Neural crest cell (in vitro differentiated cells): ENCODE measurements at places on chromosomes 13 and 19.

GRCh38 chr13:59982631-59983382, 180.9 kb downstream of the DIAPH3 start:
- no peak for DNase-seq

DNA sequence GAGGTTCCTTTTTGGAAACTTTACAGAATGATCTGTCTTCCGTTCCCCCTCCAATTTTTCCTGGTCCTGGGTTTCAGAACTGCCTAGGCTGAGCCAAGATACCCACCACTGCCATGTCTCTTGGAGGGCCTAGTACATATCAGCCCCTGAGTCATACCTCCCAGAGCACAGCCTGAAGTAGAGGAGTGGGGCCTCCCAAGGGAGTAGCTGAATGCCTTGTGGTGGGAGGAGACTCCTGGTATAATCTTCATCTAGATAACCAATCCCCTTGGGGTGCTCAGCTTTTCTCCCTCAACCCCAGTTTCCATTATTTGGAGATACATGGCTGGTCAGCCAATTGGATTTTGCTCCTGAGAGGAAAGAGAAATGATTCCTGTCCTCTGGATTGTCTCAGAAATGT, 30.3 kb downstream of the ZNF763 start:
- no peak for DNase-seq

GRCh38 chr13:34046457-34046856, 228.5 kb downstream of the RFC3 start:
- no peak for DNase-seq

DNA sequence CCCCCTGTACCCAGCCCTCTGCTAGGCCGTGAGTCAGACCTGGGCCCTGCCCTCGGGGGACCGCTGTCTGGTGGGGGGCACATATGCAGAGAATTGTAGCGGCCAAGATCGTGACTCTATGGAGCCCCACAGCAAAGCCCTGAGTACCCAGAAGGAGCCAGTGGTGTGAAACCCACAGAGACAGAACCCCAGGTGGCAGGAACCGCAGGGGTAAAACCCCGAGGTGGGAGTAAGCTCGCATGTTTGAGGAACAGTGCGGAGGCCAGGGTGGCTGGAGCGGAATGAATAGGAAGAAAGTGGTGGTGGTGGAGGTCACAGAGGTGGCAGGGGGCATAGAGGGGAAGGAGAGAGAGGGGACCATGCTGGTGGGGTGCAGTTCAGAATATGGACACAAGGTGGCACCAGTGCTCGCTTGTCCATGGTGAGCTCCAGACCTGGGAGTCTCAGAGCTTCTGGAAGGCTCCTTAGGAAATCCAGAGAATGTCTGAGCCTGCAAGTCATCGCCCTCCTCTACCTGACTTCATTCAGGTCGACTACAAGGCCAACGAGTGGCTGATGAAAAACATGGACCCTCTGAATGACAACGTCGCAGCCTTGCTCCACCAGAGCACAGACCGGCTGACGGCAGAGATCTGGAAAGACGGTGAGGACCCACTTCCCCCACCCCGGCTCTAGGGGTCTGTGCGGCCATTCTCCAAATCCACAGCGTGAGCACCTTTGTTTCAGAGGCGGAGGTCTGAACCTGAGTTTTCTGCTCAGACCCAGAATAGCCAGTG, 48.9 kb downstream of the MYH14 start:
- DNase-seq = peak; percentile 44

DNA sequence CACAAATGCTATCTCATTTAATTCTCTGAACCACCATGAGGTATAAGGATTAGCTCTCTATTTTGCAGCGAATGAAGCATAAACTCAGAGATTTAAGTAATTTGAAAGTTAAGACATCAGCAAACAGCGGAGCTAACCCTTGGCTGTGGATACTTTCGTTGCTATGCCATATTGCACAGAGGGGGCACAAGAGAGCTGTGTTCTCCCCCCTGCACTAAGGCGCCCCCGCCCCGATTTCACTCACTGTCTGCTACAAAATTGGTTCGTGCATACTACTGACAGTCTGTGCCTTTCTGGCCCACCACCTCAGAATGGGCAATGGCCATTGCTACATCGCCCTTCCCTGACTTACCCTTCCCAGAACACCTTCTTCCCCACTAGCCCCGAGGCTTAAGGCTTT, 105.7 kb upstream of the OBI1 start:
- no peak for DNase-seq

DNA sequence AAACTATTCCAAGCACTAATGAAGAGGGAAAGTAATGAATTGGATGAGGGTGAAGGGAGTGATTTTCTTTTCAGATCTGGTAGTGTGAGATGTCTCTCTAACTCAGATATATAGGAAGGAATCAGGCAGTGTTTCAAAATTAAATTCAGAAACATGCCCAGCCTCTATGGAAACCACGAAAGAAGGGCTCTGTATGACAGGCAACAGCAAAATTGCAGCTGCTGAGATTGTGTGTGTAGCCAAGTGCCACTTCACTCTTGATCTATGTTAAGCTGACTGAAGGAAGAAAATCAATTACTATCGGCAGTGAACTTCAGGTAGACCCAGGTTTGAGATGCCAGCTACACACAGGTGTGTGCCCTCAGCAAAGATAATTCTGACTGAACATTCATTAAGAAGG, 387.4 kb downstream of the PCDH9 start:
- no peak for DNase-seq

DNA sequence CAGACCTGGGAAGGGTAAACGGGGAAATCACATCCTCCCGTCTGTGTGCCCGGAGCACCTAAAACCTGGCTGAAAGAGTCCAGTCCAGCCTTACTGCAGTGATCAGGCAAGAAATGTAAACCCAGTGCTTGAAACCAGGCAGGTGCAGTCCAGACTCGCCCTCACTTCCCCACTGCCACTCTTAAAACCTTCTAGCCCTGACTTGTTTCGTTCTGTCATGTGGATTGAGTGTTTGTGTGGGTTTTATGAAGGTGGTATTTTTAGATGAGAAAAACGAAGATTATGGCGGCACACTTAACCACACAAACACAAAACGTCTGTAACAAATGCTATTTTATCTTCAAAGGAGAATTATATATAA, 839 bp upstream of the CKAP2 start:
- DNase-seq = no peak

- no peak for DNase-seq
Observed at GRCh38 chr13:23960566-23961156, 63.4 kb upstream of the C1QTNF9B start.

- DNase-seq = no peak
Observed at GRCh38 chr19:16207490-16208025, 9.8 kb downstream of the AP1M1 start.

- no peak for DNase-seq
Observed at GRCh38 chr13:65613004-65613403, 1617.1 kb downstream of the PCDH9 start.

DNA sequence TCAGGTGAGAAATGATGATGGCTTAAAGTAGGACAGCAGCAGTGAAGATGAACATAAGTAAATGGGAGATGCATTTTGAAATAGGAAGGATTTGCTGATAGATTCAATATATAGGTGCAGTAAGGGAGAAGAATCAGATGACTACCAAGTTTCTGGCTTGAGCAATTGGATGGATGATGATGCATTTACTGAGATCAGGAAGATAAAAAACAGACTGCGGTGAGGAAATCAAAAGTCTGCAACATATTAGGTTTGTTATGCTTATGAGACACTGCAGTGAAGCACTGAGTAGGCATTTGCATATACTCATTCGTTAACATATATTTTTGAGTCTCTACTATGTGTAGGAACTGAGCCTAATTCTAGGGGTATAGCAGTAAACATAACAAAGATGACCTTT, 184.2 kb downstream of the LACC1 start:
- DNase-seq = no peak

- DNase-seq = no peak
Observed at GRCh38 chr19:464208-464545, 3.3 kb upstream of the SHC2 start.

GRCh38 chr13:96952595-96952994, 41.7 kb downstream of the OXGR1 start:
- DNase-seq = no peak

DNA sequence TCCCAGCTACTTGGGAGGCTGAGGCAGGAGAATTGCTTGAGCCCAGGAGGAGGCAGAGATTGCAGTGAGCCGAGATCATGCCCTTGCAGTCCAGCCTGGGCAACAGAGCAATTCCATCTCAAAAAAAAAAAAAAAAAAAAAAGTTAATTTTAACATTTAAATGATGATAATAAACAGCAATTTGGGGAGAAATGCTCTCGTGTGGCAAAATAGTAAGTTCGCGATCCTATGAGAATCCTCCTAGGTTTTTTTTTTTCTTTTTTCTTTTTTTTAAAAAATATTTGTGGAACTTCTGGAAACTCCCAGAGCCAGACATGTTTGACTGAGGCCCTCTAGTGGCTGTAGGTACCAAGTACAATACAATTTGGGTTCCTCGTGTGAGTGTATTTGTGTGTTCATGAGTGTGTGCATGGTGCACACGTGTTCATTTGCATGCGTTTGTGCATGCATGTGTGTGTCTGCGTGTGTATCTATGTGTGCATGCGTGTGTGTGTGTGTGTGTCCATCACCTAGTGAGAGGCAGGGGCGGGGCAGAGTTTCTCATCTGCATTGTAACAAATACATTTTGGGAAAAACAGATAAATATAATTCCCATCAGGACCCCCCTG, 31.2 kb downstream of the TMPRSS9 start:
- DNase-seq = no peak

DNA sequence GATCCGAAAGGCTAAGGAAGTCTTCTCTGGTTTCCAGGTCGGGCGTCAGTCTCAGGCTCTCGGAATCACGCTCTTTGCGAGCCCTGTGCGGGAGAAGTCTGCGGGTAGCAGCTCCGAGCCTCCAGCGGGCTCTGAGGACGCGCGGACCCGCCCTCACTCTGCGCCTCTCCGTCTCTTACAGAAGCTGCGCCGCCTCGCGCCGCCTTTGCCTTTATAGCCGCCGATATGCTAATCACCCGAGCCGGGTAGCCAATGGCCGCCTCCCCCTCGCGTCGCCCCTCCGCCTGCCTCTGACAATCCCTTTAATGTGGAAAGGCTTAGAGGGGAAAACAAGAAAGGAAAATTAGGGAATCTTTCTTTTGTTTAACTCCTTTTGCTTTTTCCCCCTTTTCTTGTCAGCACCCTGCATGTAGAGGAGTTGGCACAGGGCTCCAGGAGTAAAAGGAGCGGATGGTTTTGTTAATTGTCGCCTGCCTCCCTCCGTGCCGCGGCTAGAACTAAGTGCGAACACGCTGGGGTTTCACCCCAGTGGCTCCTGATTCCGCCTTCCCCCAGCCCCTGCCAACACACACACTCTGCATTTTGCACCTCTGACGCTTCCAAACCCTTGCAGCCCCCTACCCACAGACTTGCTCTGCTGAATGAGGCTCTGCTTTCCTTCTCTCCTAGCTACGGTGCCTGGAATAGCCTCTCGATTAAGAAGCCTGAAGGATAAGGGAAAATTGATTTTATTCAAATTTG, at the start of gene PCDH8:
Gene PCDH8 (minus strand): TSS at position 186 of the 741 bp plus-strand sequence. CDS start 204 bp downstream, outside the sequence.
- peak; percentile 91 for DNase-seq

DNA sequence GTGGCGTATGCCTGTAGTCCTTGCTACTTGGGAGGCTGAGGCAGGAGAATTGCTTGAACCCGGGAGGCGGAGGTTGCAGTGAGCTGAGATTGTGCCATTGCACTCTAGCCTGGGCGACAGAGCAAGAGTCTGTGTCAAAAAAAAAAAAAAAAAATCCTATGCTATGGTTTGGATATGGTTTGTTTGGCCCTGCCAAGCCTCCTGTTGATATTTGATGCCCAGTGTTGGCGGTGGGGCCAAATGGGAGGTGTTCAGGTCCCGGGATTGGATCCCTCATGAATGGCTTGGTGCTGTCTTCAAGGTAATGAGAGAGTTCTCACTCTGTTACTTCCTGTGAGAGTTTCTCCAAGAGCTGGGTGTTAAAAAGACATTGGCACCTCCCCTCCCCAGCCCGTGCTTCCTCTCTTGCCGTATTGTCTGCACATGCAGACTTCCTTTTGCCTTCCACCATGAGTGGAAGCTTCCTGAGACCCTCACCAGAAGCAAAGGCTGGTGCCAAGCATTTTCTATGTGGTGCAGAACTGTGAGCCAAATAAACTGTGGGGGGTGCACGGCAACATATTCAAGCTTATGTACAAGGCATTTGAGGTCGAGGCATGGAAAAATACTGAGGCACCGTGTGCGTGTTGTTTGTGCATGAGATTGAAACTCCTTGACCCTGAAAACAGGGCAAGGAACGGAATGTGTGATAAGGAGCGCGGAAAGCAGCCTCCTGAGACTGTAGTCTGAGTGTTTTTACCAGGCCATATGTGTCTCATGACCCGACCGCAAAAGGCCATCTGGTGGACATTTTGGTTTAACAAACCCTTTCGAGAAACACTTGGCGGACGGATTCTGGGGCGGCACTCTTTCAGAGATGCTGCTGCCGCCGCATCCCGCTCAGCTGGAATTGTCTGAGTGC, 7.3 kb downstream of the SIGLEC9 start:
- DNase-seq = no peak

DNA sequence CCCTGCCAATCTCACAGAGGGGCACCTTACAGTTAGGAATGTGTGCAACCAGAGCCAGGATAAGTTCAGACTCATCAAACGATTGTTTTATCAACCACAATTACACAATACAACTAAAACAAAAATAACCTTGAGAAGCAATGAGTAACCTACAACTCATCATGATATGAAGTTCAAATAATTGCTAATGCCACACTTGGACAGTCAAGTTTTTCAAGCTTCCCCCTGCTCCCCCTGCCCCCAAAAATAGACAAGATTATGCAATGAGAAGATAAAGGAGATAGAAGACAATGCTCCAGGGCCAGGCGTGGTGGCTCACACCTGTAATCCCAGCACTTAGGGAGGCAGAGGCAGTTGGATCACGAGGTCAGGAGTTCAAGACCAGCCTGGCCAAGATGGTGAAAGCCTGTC, 13.6 kb upstream of the KPNA3 start:
- DNase-seq = no peak

GRCh38 chr19:57282011-57282643, 1.8 kb downstream of the ZNF460 start:
- no peak for DNase-seq

- no peak for DNase-seq
Observed at GRCh38 chr19:1213391-1214286, 8.1 kb downstream of the STK11 start.

GRCh38 chr13:42720113-42720857, 61.1 kb upstream of the FAM216B start:
- DNase-seq = no peak

- no peak for DNase-seq
Observed at GRCh38 chr13:21364916-21365315, 94.2 kb downstream of the ZDHHC20 start.

DNA sequence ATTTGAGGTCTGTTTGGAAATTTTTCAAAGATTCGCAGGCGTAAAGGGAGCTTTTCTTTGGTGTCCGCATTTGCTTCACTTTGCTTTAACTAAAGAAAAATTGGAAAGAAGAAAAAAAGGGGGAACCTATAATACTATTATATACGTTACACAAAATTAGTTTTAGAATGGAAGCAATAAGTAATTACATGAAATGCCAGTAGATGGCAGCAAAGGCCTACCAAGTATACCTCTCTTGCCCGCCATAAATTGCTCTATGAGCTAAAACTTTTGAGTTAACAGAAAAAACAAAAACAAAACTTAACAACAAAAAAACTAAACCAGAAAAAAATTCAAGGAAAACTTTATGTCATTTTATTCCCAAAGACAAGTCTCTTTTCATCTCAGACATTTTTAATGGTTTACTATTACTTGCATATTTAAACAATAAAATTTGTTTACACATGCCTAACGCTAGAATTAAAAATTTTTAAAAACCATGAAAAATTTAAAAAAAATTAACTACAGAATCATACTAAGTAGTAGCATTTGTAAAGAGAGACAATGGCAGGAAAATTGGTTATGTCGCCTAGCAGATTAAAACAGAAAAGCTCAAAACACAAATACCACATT, 271.4 kb downstream of the NALCN start:
- no peak for DNase-seq
